Kidney epithelial cell (primary cell): ENCODE measurements at places on chromosomes 3 and 15. TPM values are rescaled to one million over a fixed set of nuclear protein-coding genes. Genes with fewer than 3 reads are reported as not detected.

The INAFM2 gene
- 14.9 and 16.8 TPM in 2 replicates for total RNA-seq

The TMEM108 gene
- 2.1 and 4.4 TPM in 2 replicates for total RNA-seq

The UNC13C gene
- 0.14 and 0.21 TPM in 2 replicates for total RNA-seq

The WNT5A gene
- total RNA-seq, result 10.7 and 16.4 TPM in 2 replicates

The BCHE gene
- 6.6 and 12.7 TPM in 2 replicates for total RNA-seq

The TMEM207 gene
- total RNA-seq, result not detected in 2 replicates

The SAMMSON gene
- total RNA-seq, result not detected in 2 replicates

The MCTP2 gene
- 6.3 and 7.7 TPM in 2 replicates for total RNA-seq

The OSTN gene
- total RNA-seq, result 0.04 TPM in 1 of 2 replicates, not detected in the other

The ZMAT3 gene
- total RNA-seq, result 49.3 and 51.7 TPM in 2 replicates

The GPR149 gene
- total RNA-seq, result not detected in 2 replicates

The NMD3 gene
- total RNA-seq, result 53.9 and 66.0 TPM in 2 replicates

The UPK1B gene
- 9.2 and 15.6 TPM in 2 replicates for total RNA-seq

The SLC2A2 gene
- not detected in 2 replicates for total RNA-seq

The STRC gene
- under 0.01 and 0.21 TPM in 2 replicates for total RNA-seq

The FBXL22 gene
- total RNA-seq, result 0.21 and 0.27 TPM in 2 replicates

The ZNF774 gene
- 2.0 and 4.0 TPM in 2 replicates for total RNA-seq

The B3GALNT1 gene
- 22.5 and 29.0 TPM in 2 replicates for total RNA-seq

The CADPS gene
- 0.08 and 0.48 TPM in 2 replicates for total RNA-seq

The ACKR2 gene
- total RNA-seq, result 6.2 and 6.4 TPM in 2 replicates

The SV2B gene
- total RNA-seq, result 1.8 and 3.3 TPM in 2 replicates

The HEXA gene
- 135 and 136 TPM in 2 replicates for total RNA-seq

The TERC gene
- 246 and 351 TPM in 2 replicates for total RNA-seq

The SYNPR gene
- not detected in 2 replicates for total RNA-seq

The CCNB2 gene
- total RNA-seq, result 12.8 and 15.8 TPM in 2 replicates

The LTF gene
- total RNA-seq, result not detected in 2 replicates

The ANKRD63 gene
- total RNA-seq, result not detected in 2 replicates

The SEMA3G gene
- 0.21 TPM in 1 of 2 replicates, not detected in the other for total RNA-seq

The CFAP91 gene
- total RNA-seq, result 3.3 and 7.1 TPM in 2 replicates

The MYD88 gene
- 36.5 and 71.2 TPM in 2 replicates for total RNA-seq

The XCR1 gene
- total RNA-seq, result not detected in 2 replicates

The LRRIQ4 gene
- 0.04 and 0.41 TPM in 2 replicates for total RNA-seq
